ENCODE measurements at places on chromosomes 3 and 15.

GRCh38 chr3:113286524-113286923, 75.2 kb downstream of the BOC start:
- no peak for DNase-seq

DNA sequence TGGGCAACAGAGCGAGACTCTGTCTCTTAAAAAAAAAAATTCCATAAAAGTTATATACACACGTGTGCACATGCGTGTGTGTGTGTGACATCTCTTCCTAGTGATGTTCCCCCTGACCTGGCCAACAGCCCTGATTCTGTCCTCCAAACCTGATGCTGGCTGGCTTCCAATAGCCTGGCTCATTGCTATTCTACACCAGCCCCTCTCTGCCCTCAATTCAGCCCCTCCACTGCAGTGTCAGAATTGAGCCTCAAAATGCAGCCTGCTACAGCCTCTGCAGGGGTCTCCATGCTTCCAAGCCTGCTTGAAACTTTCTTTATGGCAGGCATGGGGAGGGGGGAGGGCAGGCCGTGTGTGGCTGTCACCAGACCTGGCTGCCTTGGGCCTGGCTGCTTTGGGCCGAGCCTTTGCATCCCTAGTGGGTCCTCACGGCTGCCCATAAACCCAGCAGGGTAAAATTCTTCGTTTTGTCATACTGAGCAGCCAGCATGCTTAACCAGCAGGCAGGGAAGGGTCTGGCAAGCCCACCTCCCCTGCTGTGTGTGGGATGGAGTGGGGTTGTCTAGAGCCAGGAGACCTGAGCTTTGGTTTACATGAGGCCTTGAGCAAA, 22.7 kb upstream of the DOCK3 start:
- no peak for DNase-seq

- no peak for DNase-seq
Measured at GRCh38 chr3:100354850-100355249, 20.3 kb downstream of the NIT2 start.

- DNase-seq, result no peak
Measured at GRCh38 chr15:56725386-56725785, 7.9 kb downstream of the ZNF280D start.

- no peak for DNase-seq
Measured at GRCh38 chr3:183443395-183444385, 15.3 kb upstream of the MCF2L2 start.

DNA sequence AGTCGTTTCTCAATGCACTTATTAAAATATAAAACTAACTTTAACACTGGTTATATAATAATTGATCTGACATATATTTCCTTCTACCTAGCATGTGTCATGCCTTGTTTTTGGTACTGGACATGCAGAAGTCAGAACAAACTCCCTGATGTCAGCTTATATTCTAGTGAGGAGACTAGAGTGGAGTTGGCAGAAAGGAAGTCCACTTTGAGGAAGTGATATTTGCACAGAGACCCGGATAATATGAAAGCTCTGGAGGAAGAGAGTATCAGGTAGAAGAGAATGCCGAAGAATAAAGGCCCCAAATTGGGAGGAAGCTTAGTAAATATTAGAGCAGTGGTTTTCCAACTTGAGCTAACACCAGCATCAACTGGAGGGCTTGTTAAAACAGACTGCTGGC, 24.6 kb upstream of the ZNF280D start:
- no peak for DNase-seq

DNA sequence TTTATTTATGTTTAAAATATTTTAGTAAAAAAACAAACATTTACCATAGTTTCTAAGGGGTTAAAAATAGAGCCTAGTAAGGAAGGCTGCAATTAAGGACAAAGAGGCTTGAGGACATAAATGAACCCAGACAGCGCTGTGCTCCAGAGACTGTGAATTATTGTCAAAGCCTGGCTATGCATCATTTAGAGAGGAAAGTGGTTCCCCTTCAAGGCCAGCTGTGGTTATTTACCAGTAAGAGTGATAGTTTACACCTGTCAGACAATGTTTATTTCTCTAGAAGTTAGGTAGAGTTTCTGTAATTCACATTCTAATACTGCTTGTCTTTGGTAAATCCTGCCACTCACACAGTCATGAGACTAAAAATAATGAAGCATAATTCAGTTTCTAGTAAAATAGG, 32.4 kb upstream of the PIK3R4 start:
- no peak for DNase-seq

- DNase-seq, result no peak
Measured at GRCh38 chr3:12799525-12800440, 3.3 kb downstream of the CAND2 start.

- no peak for DNase-seq
Measured at GRCh38 chr15:74276560-74276959, 40.4 kb downstream of the CCDC33 start.

DNA sequence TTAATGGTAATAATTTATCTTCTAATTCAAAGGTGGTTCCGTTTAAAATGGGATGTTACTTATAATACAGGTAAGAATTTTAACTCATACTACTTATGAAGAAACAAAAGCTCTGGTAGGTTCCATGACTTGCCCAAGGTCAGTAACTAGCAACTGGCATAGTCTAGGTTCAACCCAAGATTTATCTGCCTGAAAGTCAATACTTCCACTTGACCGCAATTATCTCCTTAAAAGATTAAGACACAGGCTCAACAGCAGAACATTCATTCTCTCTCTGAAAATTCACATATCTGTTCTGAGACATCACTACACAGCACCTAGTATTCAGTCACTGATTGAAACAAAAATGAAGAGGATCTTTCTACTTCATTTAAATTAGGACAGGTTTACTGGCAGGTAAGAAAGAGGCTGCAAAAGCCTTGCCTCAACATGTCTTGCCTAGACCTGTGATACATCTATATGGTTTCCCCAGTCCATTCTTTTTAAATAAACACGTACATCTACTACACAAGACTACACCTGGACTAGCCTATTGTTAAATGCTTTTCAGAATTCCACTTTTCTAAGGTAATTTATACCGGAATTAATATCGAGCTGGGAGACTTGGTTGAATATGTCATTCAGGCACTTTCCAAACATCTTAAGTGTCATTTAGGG, 1.2 kb downstream of the CSNK1G1 start:
- no peak for DNase-seq

Measured in activated T-helper 1 cell treated with anti-CD3 and anti-CD28 coated beads, Interleukin-2, amount 50 U/mL, for 16 hours (primary cell).